ENCODE measurements at places on chromosomes 5 and 9.

DNA sequence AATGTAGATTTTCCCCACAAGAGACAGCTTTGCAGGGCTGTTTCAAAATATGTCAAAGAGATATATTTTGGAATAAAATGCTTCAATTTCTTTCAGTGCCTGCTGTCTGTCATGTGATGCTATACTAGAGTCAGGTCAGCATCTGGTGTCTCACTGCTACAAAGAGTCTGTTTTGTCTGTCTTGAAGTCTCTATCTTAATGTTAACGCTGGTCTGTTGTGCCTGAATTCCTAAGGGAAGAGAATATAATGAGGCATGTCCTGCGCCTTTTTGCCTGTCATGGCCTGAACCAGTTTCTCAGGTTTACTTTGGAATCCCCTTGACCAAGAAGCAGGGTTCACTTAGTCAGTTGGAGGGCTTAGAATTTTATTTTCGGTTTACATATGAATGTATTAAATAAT, 176.4 kb downstream of the PDZD2 start:
- DNase-seq, result no peak

GRCh38 chr9:92501671-92502393, 19.5 kb upstream of the ASPN start:
- peak; percentile 49 for DNase-seq

DNA sequence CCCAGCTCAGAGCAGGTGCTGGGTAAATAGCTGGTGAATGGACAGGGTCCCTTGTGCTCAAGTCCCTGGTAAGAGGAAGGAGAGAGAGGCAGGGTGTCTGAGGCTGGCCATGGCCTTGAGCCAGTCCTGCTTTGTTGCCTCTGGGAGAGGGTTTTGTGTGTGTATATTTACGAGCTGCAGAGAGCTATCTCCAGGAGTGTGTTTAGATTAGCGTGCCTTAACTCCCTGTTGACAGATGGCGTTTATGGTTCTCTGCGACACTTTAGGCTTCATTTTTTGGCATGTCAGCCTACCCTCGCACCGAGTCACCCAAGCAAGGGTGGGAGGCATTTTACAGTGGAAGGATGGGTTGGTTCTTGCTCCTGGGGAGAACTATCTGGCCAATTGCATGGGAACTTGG, 22.2 kb downstream of the HMCN2 start:
- DNase-seq, result no peak

DNA sequence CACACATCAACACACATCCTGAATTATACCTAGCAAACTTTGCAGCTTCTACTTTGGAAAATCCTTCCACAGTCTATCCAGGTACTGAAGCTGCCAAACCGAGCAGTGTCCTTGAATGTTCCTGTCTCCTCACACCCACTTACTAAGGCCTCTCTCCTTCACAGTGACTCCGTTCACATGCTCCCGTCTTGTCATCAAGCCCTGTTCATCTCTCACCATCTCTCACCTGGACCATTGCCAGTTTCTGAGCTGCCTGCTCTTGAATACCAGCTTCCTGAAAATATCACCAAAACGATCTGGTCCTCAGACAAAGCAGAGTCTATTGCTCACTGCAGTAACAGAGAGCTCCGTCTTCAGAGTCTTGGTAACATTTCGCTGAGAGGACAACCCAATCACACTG, 57.4 kb downstream of the GCNT1 start:
- no peak for DNase-seq

- no peak for DNase-seq
Observed at GRCh38 chr5:72485430-72485974, 21.7 kb downstream of the ZNF366 start.

DNA sequence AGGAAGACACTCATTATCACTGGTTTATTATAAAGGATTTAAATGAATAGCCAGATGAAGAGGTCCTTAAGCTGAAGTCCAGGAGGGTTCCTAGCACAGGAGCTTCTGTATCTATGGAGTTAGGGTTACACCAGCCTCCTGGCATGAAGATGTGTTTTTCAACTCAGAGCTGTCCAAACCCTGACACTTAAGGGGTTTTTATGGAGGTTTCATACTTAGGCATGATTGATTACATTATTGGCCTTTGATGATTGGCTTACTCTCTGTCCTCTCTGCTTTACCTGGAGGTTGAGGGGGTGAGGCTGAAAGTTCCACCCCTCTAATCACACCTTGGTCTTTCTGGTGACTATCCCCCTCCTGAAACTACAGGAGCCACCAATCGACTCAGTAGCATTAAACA, 84.9 kb upstream of the ZNF169 start:
- DNase-seq, result no peak
